Activated T-cell treated with anti-CD3 and anti-CD28 coated beads for 4 hours (primary cell): ENCODE measurements at places on chromosomes 5 and 9.

- no peak for DNase-seq
These were observed 17.1 kb upstream of the GLIPR2 start for GRCh38 chr9:36119476-36119875.

DNA sequence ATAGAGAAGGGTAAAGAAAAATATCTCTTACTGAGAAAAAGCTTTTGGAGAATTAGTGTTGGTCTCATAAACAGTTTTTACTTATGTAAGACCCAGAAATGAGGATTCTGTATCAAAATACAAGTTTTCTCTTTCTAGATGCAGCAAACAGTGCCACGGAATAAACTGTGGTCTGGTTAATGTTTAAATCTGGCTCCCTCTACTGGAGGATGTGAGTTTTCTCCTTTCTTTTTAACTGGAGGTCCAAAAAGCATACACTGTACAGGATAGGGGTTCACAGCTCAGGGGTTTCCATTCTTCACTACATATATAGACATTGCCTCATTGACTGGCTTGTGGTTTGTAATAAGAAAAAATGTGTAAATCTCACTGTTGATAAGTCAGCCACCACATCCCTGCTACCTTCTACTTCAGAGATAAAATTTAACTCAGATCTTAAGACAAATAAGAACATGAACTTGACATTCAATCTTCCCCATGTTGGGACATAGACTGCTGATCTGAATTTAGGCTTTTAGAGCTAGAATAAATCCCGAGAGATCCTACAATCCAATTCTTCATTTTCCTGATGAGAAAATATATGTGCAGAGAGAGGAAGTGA is 98.9 kb downstream of the CFAP95 start:
- no peak for DNase-seq

DNA sequence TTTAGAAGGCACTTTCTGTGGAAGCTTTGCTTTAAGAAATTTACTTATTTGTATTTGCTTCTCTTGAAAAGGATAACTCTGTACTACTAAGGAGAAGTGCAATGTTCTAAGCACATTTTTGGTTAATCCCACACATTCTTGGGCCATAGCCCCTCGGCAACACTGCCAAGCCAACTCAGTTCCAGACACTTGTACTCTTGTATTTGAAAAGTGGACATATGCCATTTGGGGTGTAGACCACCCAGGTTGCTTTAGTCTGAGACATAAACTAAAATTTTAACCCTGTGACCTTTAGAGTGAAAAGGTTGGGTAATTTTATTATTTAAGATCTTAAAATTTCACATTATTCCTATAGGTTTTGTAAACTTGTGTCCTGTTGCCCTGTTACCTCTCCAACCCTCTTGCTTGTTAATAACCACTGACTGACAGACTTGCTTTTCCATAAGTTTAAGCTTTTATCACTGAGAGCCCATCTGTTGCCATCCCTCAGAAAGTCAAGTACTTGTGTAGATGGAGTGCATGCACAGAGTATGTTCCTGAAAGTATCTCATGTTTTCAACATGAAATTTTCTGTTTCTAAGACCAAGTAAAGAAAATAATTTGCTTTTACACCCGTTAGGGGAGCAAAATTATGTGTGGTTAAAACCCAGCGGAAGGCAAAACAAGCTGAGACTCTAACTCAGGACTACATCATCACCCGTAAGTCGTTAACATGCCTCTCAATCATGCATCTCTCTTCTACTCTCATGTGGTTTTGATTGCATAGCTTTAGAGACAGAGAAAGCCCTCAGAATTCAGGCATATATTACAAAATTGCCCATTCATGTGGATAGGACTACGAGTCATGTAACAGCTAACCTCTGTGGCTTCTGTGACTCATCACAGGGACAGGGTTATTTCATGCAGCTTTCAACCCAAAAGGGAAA is 117.3 kb downstream of the GDNF start:
- DNase-seq, result no peak

DNA sequence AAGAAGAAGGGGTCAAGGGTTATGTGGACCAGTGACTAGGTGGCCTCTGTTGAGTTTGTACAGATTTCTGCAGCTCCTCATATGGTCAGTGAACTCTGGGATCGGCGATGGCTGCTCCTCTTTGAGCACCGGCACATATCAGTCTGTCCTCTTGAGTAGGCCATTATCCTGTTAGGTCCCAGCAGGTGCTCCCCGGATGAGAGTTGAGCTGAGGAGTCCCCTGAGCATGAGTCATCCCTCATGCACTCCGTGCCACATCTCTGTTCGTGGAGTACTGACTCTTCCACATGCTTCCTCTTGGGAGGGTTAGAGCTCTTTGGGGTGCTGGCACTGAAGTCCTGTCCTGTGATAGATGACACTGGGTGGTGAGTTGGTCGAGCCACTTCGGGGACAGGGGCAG is 143.7 kb downstream of the PTTG1 start:
- DNase-seq, result no peak
